NCI-H2171 treated with DMSO at 0.1 percent for 48 hours (cell line): ENCODE measurements at places on chromosomes 3 and 15.
A peak's percentile ranks its signal among the peaks of the same experiment; 100 is the strongest.

DNA sequence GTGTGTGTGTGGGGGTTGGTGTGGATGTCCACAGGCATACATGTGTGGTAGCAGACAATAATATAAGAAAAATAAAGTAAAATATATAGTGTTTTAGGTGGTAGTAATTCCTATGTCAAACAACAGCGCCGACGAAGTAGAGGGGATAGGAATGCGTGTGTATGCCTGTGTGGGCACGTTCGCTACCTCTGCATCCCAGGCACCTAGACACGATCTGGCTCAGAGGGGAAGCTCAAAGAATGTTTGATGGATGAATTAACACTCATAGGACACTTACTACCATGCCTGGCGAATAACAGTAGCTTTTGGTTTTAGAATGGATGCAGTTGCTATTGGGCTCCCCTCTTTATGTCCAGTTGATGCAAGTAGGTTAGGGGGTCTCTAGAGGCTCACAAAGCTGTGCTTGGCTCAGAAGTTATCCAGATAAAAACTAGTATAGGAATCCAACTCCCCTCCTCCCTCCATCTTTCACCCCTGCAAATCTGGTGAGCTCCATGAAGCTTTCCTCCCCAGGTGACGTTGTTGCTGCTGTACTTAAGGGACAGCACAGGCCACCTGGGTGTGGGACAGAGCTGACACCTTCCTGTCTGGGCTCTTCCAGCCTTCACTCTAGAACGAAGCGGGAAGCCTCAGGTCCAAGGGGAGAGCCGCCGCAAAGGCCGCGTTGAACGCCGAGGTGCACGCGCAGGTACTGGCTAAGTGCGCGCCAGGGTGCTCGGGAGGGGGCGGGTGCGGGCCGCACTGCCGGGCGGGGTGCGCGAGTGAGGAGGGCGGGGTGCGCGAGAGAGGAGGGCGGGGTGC, 192.6 kb upstream of the LYSMD4 start:
- DNase-seq, result peak; percentile 25

DNA sequence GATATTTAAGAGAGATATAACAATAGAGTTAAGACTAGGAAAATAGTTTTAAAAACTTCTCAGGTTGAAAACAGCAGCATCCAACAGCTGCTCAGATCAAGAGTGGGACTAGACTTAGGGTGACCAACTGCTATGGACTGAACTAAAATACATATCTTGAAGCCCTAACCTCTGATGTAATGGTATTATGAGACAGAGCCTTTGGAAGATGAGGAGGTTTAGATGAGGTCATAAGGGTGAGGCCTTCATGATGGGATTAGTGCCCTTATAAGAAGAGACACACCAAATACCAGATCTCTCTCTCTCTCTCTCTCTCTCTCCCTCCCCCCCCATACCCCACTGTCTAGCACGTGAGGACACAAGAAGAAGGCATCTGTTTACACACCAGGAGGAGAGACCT, 37.4 kb upstream of the GALNT15 start:
- no peak for DNase-seq

- DNase-seq, result no peak
Observed at GRCh38 chr3:55554634-55555425, 67.7 kb upstream of the WNT5A start.

GRCh38 chr3:193168931-193169330, 72.1 kb upstream of the PLAAT1 start:
- no peak for DNase-seq

GRCh38 chr3:185846037-185846436, 21.2 kb upstream of the IGF2BP2 start:
- no peak for DNase-seq

DNA sequence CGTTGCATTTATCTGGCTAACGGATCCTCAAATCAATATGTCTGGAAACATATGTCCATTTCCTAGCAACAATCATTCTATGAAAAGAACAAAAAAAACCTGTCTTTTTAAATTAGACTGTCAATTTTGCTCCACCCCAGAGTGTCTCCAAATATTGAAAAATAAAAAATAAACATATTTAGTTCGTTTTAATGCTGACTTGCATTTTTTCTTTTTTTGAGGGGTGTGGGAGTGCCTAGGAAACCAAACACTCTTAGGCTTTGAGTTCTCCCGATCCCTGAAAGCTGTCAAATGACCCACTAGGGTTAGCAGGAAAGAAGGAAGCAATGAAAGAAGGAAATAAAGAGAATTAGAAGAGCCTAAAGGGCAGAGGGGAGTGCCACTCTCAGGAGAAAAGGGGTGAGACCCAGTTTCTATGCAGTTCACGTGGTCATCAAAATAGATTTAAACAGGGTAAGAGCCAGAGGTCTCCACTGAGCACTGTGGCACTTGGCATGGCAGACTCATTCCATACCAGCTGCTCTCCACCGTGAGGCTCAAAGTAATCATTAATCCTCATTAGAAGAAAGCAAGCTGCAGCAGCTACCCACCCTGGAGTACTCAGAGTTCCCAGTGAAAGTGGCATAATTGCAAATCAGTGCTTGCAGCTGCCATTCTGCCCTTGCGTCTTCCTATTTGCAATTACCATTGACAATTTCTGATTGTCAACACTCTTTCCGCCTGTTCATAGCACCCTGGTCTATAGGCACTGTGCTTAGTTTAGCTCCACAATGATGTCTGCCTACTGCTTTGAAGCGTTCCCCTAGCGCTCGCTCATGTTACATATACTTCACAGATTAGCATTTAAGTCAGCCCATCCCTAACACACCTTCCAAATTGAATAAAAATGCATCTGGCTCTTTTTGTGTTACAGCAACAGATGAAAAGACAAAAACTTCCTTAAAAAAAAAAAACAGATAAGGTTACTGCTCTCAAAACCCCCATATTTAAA, 32.3 kb downstream of the PDZRN3 start:
- DNase-seq, result peak; percentile 9

DNA sequence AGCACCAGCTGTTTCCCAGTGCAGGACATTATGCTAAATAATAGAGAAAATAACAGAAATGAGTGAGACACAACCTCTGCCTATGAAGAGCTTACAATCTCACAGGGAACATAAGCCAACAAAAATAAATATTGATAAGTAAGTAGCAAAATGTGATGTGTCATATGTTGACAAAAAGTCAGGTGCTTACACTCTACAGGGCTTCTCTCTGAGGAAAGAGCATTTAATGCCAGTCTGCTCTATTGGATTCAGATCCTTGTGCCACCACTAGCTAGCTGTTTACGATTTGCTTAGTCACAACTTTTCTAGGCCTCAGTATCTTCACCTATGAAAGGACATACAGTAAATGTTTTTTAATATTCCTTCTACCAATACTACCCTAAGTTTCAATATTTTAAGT, 500.9 kb upstream of the NAALADL2 start:
- no peak for DNase-seq

- no peak for DNase-seq
Observed at GRCh38 chr3:187041362-187042307, 97.7 kb downstream of the RPL39L start.

DNA sequence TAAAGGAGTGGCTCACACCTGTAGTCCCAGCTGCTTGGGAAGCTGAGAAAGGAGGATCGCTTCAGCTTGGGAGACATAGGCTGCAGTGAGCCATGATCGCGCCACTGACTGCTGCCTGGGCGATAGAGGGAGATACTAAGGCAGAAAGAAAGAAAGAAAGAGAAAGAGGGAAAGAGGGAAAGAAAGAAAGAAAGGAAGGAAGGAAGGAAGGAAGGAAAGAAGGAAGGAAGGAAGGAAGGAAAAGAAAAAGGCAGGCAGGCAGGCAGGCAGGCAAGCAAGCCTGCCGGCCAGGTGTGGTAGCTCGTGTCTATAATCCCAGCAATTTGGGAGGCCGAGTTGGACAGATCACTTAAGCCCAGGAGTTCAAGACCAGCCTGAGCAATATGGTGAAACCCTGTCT, 15.3 kb downstream of the SLC28A1 start:
- DNase-seq, result no peak

DNA sequence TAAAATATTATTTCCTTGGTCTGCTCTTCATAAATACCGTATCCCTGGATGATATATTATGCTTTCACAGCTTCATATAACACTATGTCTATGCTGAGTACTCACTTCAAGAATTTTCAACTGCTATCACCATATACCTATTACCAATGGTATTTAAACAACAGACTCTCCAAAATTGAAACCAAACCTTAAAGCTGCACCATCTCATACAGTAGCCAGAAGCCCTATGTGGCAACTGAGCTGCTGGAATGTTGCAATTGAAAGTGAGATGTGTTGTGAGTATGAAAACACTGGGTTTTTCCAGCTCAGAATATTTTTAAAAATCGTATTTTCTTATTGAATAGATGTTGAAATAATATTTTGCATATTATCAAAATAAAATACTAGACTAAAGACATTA, 130.1 kb upstream of the GOLGA6L6 start:
- no peak for DNase-seq

- DNase-seq, result no peak
Observed at GRCh38 chr3:141080431-141080830, 29.3 kb downstream of the SPSB4 start.

GRCh38 chr15:100806157-100806556, 73.5 kb upstream of the ALDH1A3 start:
- DNase-seq, result no peak

- no peak for DNase-seq
Observed at GRCh38 chr15:100224206-100225185, 117.3 kb downstream of the ADAMTS17 start.

DNA sequence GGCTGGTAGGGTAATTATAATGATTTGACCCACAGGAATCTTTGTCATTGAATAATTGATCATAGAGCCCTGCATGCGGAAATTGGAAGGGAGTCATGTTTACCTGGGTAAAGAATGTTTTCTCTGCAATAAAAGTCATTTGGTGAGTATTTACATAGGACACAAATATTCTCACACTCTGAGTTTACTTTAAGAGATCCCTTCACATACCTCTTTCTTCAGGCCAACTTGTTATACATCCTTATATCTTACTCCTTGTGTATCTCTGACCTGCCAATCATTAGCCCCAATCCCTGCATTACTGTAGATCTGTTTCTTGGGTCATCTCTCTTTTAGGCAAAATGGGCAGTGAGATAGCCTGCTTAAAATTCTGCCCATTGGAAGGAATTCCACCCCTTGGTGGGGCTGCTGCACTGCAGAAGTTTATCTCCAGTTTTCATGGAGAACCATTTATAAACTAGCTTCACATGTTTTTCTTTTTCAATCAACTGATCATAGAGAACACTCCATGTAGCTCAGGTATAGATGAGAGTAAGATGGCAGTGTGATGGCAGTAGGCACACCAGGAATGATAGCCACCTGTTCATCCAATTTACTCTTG, 46.2 kb downstream of the ILDR1 start:
- DNase-seq, result no peak

DNA sequence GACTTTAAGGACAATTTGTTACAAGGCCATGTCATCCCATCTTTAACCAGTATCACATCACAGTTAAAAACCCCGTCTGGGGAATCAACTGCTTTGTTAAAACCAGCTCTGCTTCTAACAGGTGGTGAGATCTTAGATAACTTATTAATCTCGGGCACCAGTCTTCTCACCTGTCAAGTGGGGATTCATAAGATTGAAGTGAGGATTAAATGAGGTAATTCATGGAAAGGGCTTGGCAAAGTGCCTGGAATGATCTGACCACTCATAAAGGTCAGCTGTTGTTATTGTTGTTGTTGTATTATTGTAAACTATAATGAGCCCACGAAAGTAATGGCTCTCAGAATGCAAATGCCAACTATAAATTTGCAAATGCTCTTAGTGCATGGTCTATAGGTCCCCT, 30.1 kb upstream of the SLC24A5 start:
- DNase-seq, result peak; percentile 37

- DNase-seq, result no peak
Observed at GRCh38 chr15:88300861-88301260, 44.3 kb upstream of the NTRK3 start.

DNA sequence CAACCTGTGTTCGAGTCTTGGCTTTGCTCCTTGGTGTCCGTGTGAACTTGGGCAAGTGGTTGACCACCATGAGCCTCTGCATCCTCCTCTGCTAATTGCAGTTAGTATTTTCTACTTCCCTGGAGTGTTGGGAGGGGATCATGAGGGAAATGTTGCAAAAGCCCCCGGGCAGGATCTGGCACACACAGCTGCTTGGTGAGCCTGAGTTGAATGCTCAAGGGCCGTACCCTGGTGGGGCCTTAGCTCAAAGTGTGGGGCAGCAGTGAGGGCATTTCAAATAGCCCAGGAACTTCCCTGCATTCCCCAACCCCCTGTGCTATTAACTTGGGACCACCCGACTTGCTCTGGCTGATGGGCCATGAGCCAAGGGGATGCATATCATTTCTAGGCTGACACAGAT, 94.9 kb upstream of the SLC6A11 start:
- no peak for DNase-seq

- no peak for DNase-seq
Observed at GRCh38 chr3:170327040-170327808, 30.3 kb upstream of the SKIL start.

DNA sequence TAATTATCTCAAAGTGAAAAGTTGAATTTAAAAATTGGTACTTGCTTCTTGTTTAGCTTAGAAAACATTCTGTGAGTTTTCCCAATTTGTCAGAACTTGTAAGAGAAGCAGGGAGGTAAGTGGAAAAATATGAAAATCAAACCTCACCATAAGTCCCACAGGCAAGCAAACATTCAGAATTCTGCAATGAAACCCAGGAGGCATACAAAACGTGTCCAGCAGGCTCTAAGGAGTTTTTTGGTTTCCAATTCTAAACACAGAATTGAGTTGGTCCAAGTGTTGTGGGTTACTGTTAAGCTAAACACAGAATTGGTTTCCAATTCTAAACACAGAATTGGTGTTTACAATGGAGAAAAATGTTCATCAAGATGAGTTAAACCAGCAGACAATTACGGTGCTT, 27.1 kb upstream of the ACKR4 start:
- DNase-seq, result no peak

DNA sequence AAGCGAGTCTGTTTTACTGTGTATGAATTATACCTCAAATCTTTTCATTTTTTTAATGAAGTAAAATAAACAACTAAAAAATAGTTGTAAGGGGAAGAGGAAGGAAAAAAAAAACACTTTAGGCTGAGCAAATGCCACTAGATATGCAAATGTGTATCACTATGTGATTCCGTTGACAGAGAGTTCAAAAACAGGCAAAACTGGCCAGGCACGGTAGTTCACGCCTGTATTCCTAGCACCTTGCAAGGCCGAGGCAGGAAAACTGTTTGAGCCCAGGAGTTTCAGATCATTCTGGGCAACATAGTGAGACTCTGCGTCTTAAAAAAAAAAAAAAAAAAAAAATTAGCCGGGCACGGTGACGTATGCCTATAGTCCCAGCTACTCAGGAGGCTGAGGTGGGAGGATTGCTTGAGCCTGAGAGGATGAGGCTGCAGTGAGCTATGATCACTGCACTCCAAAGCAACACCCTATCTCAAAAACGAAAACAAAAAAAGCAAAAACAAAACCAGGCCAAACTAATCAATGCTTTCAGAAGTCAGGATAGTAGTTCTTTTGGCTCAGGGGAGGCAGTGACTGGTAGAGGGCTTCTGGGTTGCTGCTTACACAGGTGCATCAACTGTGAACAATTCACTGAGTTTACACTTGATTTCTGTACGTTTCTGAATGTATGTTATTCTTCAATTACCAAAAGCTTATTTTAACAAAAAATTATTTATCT, 7.4 kb downstream of the PRC1 start:
- no peak for DNase-seq
